Glutamatergic neuron (in vitro differentiated cells): ENCODE measurements at places on chromosomes 4 and X. TPM values are rescaled to one million over a fixed set of nuclear protein-coding genes. Genes with fewer than 3 reads are reported as not detected.

DNA sequence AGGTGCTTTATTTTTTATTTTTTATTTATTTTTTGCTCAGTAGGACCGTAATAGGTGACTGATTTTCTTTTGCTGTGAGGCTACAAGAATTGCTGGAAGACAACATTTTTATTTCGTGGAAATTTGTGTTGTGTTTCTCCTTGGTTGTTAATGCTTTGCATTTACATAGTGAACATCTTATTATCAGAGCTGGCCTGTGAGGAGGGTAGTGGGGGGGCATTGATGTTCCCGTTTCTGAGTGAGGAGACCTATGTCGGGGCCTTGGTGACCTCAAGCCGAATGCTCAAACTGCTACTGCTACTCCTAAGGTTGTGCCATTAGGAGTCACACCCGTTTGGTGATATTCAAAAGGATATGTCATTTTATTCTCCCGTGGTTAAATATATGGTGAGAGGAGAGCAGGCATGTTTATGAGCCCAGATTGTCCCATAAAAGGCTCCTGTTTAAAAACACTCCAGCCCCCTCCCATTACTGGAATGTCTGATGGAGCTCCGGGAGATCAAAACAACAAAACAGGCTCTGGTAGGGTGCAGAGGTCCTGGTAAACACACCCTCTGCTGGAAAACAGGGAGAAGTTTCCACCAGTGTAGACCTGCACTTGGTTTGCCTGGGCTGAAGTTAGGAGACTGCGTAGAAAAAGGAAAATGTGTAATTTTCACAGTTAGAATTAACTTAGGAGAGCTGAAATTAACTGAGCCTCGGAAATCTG, 5.6 kb downstream of the PDGFRA start:
- peaks cover 5% of the 10 kb centered on the region for H3K27me3 ChIP-seq
- H3K27ac ChIP-seq, result peak overlapping the region; percentile 8
- DNase-seq, result no peak
- H3K4me3 ChIP-seq, result peak overlapping the region; percentile 90
- H3K36me3 ChIP-seq, result peaks cover 11% of the 10 kb centered on the region
- peaks cover 5% of the 10 kb centered on the region for H3K4me1 ChIP-seq

GRCh38 chr4:183968931-183969330, 63.8 kb downstream of the STOX2 start:
- no peak overlapping the region for H3K27ac ChIP-seq
- H3K4me1 ChIP-seq, result peaks cover 37% of the 10 kb centered on the region
- DNase-seq, result no peak
- peaks cover 17% of the 10 kb centered on the region for H3K36me3 ChIP-seq
- H3K4me3 ChIP-seq, result no peak overlapping the region
- H3K27me3 ChIP-seq, result no peaks in the 10 kb centered on the region

- H3K27ac ChIP-seq, result no peak overlapping the region
- no peaks in the 10 kb centered on the region for H3K27me3 ChIP-seq
Measured at GRCh38 chr4:168679819-168680218, 183.0 kb downstream of the PALLD start.

DNA sequence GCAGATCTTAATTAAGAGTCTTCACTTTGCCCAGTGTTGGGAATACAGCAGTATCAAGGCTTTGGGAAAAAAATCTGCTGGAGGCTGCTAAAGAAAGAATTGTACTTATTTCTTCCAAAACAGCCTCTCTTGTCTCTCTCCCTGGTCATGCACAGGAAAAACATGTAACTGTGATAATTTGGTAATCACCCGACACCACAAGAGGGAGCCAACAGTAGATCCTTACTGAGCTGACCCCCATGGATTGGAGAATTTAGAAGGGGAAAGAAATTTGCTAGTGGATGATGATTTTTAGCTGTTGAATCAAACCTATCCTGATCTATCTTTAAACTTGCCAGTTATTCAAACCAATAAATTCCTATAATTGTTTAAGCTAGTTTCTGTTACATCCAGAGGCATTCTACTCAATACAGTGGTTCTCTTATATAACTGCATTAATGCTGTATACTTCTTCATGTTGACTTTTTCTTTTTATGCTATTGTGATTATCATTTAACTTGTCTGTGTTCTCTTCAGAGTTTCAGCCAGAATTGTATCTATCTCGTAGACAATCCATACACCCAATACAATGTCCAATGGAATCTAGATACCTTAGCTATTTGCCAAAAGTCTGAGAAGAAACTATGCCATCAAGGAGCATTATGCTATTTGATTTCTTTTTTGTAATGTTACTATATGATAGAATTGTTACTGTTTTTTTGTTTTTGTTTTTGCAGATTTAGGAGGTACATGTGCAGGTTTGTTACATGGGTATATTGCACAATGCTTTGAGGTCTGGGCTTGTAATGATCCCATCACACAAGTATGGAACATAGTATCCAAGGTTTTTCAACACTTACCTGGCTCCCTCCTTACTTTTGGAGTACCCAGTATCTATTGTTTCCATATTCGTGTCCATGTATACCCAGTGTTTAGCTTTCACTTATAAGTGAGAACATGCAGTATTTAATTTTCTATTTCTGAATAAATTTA, 31.3 kb upstream of the ARHGEF38 start:
- no peak overlapping the region for H3K4me3 ChIP-seq
- DNase-seq, result no peak
- H3K36me3 ChIP-seq, result no peaks in the 10 kb centered on the region
- no peaks in the 10 kb centered on the region for H3K4me1 ChIP-seq

GRCh38 chr4:37224854-37225253, 19.7 kb upstream of the NWD2 start:
- H3K36me3 ChIP-seq, result no peaks in the 10 kb centered on the region
- peaks cover 3% of the 10 kb centered on the region for H3K27me3 ChIP-seq
- no peak for DNase-seq
- peaks cover 3% of the 10 kb centered on the region for H3K4me1 ChIP-seq
- H3K27ac ChIP-seq, result no peak overlapping the region
- no peak overlapping the region for H3K4me3 ChIP-seq

GRCh38 chr4:76802236-76803021, 95.5 kb downstream of the SOWAHB start:
- H3K4me3 ChIP-seq, result peak overlapping the region; percentile 69
- H3K4me1 ChIP-seq, result peaks cover 29% of the 10 kb centered on the region
- H3K27me3 ChIP-seq, result no peaks in the 10 kb centered on the region
- peaks cover 12% of the 10 kb centered on the region for H3K36me3 ChIP-seq

DNA sequence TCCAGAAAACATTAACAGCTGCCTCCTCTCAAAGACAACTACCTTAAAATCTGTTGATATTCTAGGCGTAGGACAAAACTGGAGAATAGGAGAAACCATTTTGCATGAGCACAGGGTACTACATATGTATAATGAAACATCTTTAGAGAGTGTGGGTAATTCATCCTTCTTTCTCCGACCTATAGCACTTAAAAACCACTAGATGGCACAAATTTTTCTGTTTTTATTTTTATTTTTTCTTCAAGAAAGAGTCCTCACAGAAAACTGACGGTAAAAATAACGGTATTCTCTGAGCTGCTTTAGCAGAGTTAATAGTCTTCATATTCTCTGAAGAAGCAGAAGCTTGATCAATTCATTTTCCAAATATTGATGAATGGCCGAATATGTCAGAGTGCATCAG, 14.6 kb downstream of the SMIM31 start:
- H3K27me3 ChIP-seq, result peaks cover 5% of the 10 kb centered on the region
- H3K27ac ChIP-seq, result no peak overlapping the region
- H3K4me1 ChIP-seq, result peaks cover 13% of the 10 kb centered on the region
- H3K4me3 ChIP-seq, result no peak overlapping the region

GRCh38 chrX:84216881-84217280, 28.9 kb upstream of the RPS6KA6 start:
- no peak for DNase-seq
- H3K36me3 ChIP-seq, result no peaks in the 10 kb centered on the region
- peaks cover 8% of the 10 kb centered on the region for H3K4me1 ChIP-seq
- no peaks in the 10 kb centered on the region for H3K27me3 ChIP-seq
- no peak overlapping the region for H3K27ac ChIP-seq
- no peak overlapping the region for H3K4me3 ChIP-seq

- DNase-seq, result peak; percentile 86
- peaks cover 3% of the 10 kb centered on the region for H3K4me1 ChIP-seq
- H3K27me3 ChIP-seq, result peaks cover 7% of the 10 kb centered on the region
- H3K4me3 ChIP-seq, result peak overlapping the region; percentile 55
Measured at GRCh38 chrX:129932016-129932820, 26.3 kb downstream of the UTP14A start.

DNA sequence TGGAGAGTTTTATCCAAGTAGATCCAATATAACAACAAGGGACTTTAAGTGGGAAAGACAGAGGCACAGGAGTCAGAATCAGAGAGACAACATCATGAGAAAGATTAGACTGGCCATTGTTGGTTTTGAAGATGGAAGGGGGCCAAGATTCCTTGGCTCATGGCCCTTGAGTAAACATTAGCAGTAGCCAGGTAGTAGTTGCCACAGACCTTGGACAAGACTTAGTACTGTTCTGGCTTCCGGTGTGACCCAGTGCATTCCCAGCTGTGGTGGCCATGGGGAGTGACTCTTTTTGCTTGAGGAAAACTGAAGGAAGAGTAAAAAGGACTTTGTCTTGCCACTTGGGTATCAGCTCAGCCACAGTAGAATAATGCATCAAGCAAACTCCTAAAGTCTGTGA, 462.2 kb upstream of the CPXCR1 start:
- no peaks in the 10 kb centered on the region for H3K4me1 ChIP-seq
- no peak overlapping the region for H3K27ac ChIP-seq
- H3K4me3 ChIP-seq, result no peak overlapping the region
- DNase-seq, result no peak
- no peaks in the 10 kb centered on the region for H3K36me3 ChIP-seq

GRCh38 chr4:158025131-158025530, 147.7 kb downstream of the GASK1B start:
- DNase-seq, result no peak
- H3K27ac ChIP-seq, result no peak overlapping the region
- H3K4me1 ChIP-seq, result peaks cover 3% of the 10 kb centered on the region
- H3K27me3 ChIP-seq, result peaks cover 1% of the 10 kb centered on the region
- peaks cover 10% of the 10 kb centered on the region for H3K36me3 ChIP-seq
- no peak overlapping the region for H3K4me3 ChIP-seq

GRCh38 chr4:47590325-47590724, 105.2 kb downstream of the ATP10D start:
- no peaks in the 10 kb centered on the region for H3K4me1 ChIP-seq
- no peak overlapping the region for H3K27ac ChIP-seq
- H3K36me3 ChIP-seq, result peaks cover 19% of the 10 kb centered on the region
- peaks cover 2% of the 10 kb centered on the region for H3K27me3 ChIP-seq

DNA sequence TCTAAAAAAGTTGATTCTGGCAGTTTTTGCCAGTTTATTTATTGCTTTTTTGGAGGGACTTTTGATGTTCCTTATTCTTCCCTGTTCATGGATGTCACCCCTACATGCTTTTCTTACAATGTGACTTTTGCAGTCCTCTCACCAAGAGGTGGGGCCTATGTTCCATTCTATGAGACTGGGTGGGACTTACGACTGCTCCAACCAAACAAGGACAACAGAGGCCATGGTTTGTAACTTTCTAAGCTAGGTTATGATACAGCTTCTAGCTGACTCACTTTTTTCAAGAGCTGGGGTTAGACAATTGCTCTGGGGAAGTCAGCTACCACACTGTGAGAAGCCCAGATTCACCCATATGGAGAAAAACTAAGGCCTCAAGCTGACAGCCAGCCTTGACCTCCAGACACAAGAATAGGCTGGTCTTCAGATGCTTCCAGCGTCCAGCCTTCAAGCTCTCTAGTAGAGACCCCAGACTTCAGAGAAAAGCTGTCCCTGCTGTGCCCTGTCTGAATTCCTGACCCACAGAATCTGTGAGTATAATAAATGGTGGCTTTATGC, 39.5 kb downstream of the ENOPH1 start:
- H3K27ac ChIP-seq, result no peak overlapping the region
- no peak overlapping the region for H3K4me3 ChIP-seq
- DNase-seq, result no peak
- no peaks in the 10 kb centered on the region for H3K27me3 ChIP-seq

DNA sequence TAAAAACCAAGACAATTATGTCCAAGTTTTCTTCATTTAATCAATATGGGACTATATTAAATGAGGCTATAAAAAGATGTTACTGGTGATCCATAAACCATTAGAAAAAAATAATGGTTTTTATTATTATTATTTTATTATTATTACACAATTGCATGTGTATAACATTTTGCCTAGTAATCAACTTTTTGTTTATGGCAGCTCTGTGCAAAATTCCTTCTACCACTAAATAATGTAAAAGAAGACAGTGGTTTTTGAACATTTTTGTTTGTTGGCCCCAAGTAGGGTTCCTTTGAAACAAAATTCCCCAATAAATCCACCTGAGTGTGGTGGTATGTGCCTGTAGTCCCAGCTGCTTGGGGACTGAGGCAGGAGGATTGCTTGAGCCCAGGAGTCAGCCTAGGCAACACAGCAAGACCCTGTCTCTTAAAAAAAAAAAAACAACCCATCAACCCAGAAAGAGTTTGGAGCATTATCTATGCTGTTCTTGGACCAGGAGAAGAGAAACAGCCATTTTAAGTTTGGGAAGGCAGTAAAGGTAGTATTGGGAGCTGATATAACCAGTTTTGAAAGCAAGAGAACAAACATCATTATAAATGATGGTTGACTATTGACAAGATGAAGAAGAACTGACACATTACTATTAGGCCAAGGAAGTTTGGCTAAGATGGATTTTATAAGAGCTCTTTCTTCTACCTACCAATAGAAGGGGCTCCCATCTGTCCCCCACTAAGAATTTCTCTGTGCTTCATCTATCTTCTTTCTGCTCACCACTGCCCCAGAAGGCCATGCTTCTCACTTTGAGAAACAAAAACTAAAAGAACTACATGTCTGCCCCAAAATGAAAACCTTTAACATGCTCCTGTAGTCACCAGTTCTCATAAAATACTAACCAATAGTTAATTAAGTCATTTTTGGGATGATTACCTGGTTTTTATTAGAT, 2.2 kb downstream of the TMEM156 start:
- H3K27me3 ChIP-seq, result no peaks in the 10 kb centered on the region
- no peak overlapping the region for H3K4me3 ChIP-seq
- no peak for DNase-seq
- no peak overlapping the region for H3K27ac ChIP-seq

DNA sequence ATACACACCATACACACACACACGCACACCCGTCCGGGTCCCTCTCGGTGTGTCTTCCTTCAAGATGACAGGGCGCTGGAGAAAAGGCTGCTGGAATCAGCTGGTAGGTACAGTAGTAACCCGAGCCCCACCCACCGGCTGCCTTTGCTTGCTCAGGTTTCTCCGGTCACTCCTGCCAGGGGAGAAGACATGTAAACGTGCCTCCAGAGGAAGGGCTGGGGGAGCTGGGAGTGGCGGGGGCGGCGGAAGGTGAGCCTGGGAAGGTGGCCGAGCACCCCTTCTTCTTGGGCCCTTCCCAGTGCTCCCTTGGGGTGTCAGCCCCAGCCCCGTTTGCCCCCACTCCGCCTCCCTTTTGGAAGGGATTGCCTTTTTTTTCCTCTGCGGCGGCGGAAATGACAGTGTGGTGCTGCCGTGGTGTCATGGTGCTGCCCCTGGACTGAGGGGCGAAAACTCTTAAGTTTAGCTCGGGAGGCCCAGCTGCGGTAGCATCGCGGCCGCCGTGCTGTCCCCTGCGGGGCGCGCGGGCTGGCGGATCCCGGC, at the start of gene MID2:
Gene MID2 (plus strand): TSS at position 169 of the 540 bp plus-strand sequence. CDS start 561 bp downstream, outside the sequence.
- DNase-seq, result peak; percentile 37
- H3K4me3 ChIP-seq, result peak within 1 kb of the TSS; percentile 76
- no peak within 1 kb of the TSS for H3K27ac ChIP-seq
- H3K27me3 ChIP-seq, result peaks cover 2% of the 10 kb centered on the region
- H3K4me1 ChIP-seq, result peaks cover 6% of the 10 kb centered on the region
- no peaks in the 10 kb centered on the region for H3K36me3 ChIP-seq

Gene IGSF1
- total RNA-seq, result 3.0 TPM

Gene TECRL
- total RNA-seq, result not detected

Gene FGFBP1
- not detected for total RNA-seq

Gene TRAM1L1
- 6.5 TPM for total RNA-seq

Gene BANK1
- not detected for total RNA-seq
